AG04450 (cell line): ENCODE measurements at places on chromosomes 7 and 10.
A peak's percentile ranks its signal among the peaks of the same experiment; 100 is the strongest.

GRCh38 chr7:104017001-104017400 is 27.5 kb upstream of the RELN start:
- DNase-seq = no peak

DNA sequence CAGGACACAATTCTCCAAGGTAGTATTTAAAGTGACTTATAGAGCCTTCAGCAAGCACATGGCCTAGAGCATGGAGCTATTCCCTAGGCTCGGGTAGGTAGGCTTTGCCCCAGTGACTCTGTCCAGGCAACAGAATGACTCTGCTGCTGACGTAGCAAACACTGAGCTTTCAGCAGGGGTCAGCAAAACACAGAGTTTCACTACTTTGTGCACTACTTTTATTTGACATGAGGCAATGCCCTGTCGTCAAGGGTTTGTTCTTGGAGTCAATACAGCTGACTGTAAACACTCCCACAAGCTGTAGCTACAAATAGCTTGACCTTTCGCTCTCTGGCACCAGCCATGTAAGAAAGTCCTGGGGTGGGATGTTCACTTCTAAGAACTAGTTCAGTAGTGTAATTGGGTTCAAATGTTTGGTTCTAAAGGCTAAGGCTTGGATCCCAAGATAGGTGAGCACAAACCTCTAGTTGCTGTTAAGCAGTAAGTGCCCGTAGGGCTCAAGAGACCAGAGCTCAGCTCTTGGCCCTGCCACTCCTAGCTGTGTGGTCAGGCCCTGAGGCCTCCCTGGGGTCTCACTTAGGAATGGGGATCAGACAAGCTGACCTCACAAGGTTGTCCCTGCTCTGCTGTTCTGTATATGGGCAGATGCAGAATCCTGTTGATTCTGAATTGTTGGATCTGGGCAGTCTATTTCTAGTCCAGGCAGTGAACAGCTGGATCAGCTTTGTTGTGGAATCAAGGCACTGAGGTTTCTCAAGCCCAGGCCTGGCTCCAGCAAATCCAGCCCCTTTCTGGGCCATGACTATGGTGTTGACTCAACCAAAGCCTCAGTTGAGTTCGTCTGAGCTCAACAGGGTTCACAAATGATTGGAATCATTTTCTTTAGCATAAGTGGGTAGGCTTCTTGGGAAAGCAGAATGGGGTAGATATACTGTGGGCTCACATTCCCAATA is 10.7 kb downstream of the NODAL start:
- peak; percentile 47 for DNase-seq

- no peak for DNase-seq
Measured at GRCh38 chr7:151529842-151530241, 10.1 kb upstream of the RHEB start.

GRCh38 chr7:49243521-49243920 is 319.2 kb downstream of the CDC14C start:
- DNase-seq = no peak

GRCh38 chr7:156204820-156205219 is 392.6 kb upstream of the SHH start:
- DNase-seq = no peak

- peak; percentile 46 for DNase-seq
Measured at GRCh38 chr10:71312811-71313789, 6.0 kb upstream of the SLC29A3 start.
